ENCODE measurements at places on chromosomes 5 and 9.

DNA sequence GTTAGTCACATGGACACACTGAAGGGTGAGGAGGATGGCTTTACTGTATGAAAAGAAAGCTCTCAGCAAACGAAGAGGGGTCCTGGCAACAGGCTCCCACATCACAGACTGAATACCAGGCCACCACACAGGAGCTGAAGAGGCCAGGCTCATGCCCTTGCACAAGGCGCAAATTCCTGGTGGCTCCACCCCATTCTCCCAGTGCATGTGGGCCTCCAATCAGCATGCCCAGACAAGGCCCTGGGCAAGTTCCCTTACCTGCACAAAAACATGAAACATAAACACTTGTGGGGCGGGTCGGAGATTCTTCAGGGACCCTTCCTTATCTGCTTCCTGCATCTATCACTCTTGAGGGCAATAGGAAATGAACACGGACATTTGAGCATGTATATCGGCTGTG, 935.8 kb upstream of the EDIL3 start:
- no peak for DNase-seq

- DNase-seq, result no peak
These were observed 110.1 kb downstream of the FOXD1 start for GRCh38 chr5:73338256-73339050.

DNA sequence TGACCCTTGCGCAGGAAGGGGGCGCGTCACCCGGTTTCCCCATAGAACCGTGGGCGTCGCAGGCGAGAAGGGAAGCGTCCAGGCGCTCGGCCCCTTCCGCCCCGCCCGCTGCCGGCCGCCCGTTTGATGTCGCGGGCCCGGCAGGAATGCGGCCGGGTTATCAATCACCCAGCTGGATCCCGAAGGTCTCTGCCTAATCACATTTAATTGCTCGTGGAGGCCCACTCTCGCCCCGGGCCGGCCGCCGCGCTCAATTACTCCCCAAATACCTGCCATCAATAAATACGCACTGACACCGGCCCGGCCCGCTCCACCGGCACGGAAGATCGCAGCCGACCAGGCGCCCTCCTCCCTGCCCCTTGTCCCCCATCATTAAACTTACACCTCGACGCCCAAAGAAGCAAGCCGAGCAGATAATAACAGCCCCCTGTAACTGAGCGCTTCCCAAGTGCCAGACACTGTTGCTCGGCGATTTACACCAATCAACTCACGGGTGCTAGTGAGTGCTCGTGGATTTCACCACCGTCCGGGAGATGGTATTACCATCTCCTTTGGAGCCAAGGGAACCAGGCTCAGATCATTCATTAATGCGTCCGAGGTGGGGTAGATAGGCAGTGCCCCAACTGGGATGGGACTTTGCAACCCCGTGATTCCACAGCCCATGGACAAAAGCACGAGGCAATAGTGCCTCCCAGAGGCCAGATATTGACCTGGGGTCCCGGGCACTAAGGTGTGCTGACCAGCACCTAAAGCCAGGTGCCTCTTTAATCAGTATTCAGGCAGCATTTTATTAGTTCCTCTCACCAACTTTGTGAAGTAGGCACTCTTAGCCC, 11.3 kb downstream of the MSX2 start:
- peak; percentile 26 for DNase-seq

GRCh38 chr5:133341296-133341695, 271.0 kb downstream of the FSTL4 start:
- no peak for DNase-seq

DNA sequence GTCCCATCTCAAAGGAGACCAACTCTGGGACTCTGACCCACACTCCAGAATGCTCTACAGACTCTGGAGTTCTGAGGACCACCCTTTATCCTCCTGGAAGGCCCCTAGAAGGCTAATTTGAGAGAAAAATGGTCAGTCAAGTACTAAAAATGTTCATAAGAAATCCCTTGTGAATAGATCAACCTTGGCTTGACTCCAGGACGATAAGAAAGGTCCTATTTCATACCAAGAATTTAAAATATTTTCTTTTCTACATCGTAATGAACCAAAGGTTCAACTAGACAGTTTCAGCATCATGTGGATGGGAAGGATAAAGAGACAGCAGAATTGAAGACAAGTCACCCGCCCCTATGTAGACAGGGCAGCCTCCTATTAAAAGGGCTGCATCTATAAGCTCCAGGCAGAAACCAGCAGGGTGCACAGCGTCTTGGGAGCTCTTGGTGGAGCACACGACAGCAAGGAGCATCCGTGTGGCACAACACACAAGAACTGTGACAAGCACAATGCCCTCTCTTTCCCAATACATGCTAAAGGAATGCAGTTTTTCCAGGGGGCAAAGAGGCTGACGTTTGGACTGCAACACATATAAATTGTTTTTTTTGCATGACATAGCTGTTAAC, 38.3 kb downstream of the RASEF start:
- DNase-seq, result no peak

GRCh38 chr5:68080282-68081050, 135.1 kb upstream of the PIK3R1 start:
- DNase-seq, result no peak

DNA sequence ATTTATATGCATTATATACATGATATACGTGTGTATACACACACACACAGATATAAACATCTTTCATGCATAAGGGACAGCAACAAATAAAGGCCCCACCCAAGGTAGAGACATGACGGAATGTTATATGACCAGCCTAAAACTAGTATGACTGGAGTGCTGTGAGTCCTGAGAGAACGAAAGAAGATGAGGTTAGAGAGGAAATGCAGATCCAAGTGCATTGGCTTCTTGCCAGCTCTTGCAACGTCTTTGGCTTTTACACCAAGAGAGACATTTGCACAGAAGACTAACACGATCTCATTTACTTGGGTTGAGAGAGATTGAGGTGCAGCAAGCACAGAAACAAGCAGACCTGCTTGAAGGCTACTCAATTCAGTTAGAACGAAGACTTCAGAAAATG, 23.0 kb downstream of the CDH10 start:
- DNase-seq, result no peak

DNA sequence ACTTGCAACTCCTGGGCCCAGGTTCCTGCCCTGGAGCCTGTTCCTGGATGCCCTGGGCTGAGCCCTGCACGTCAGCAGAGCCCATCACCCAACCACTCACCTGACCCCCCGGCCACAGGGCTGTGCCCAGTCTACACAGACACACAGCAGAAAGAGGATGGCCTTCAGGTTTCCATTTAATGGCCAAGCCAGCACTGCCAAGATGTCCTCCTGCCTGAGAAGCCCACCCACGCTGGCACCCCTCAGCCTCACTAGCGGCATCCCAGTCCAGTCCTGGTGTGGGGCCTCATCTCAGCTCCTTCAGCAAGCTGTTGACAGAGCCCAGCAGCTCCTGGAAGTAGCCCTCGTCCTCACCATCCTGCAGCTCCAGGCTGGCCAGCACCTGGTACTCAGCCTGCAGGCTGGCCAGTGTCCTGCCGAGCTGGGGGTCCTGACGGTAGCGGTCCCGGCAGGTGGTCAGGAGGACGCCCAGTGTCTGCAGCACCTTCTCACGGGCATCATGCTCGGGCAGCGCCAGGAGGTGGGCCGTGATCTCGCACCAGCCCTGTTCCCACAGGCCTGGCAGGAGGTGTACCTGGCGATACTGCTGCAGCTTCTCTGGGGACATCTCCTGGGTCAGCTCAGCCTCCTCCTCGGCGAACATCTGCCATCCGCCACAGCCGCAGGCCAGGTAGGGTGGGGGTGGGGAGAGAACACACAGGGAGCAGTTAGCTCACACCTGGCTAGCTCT, 71.9 kb upstream of the LRRTM2 start:
- no peak for DNase-seq

GRCh38 chr9:124769549-124770358, 1.4 kb downstream of the NR6A1 start:
- DNase-seq, result peak; percentile 12

DNA sequence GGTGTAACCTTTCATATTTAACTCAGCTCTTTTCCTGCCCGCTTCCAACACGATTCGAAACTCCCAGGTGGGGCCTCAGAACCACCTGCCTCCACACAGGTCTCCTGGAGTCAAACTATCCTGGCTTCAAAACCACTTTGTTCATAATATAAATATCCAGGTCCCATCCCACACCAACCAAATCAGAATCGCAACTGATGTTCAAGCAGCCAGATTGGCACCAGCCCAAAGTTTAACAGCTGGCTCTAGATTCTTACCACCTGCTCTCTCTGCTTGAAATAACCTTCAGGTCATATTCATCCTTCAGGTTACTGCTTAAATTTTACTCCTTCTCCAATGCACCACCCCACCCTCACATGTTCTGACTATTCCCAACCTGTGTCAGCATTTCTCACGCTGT, 231.4 kb upstream of the TRPM3 start:
- DNase-seq, result no peak

- no peak for DNase-seq
These were observed 211.6 kb upstream of the TMEM161B start for GRCh38 chr5:88480245-88480644.

DNA sequence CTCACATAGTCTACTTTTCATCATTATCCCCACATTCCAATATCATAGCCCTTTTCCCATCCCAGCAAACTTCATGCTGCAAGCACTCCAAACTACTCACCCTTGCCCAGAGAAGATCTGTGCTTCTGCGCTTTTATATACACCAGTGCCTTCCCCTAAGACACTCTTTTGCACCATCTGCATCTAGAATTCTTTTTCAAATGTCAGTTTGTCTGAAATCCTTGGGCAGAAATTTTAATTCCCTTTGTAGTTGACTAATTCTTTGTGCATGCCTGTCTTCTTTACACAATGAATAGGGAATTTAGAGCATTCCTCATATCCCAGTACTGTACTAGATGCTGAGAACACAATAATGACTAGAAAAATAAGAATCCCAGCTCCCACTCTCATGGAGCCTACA, 298.9 kb downstream of the KCNN2 start:
- no peak for DNase-seq

DNA sequence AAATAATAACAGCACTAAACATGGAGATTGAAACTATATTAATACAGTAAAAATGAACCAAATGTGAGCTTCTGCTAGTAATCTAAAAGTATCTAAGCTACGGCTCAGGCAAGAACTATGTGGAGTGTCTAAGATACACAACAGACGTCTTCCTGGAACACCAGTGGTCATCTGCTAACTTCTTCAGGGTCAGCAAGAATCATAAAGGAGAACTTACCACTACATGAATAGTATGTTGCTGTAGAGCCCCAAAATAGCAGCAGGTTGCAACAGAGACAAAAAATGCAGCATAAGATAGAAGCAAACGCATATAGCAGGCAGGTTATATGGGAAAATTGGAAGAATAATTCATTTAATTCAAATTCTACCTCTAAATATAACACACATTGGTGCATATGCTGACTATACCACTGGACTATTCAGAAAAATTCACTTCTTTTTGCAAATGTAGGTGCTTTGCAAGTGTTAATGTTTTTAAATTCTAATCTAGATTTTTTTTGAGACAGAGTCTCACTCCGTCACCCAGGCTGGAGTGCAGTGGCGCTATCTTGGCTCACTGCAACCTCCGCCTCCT, 27.1 kb downstream of the DCTN4 start:
- no peak for DNase-seq

DNA sequence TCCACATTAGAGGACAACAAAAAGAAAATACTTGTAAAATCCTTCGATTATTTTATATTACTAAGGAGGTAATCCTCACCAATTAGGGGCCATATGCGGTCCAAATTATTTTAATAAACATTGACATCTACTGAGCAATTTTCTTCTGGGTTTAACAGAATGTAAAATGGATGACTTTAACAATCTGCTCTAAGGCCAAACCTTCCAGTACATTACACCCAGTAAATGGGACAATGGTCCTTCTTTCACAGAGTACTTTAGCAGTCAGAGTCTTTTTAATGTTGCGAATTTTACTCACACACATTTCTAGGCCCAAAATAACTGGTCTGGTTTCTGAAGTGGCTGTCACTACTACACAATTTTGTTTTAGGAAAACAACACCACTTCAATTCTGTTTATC, 106.9 kb downstream of the TTC39B start:
- DNase-seq, result no peak

- DNase-seq, result no peak
These were observed 200.4 kb downstream of the CACNA1B start for GRCh38 chr9:138077898-138078540.

- DNase-seq, result no peak
These were observed 138.0 kb downstream of the KDM4C start for GRCh38 chr9:6895754-6896153.

DNA sequence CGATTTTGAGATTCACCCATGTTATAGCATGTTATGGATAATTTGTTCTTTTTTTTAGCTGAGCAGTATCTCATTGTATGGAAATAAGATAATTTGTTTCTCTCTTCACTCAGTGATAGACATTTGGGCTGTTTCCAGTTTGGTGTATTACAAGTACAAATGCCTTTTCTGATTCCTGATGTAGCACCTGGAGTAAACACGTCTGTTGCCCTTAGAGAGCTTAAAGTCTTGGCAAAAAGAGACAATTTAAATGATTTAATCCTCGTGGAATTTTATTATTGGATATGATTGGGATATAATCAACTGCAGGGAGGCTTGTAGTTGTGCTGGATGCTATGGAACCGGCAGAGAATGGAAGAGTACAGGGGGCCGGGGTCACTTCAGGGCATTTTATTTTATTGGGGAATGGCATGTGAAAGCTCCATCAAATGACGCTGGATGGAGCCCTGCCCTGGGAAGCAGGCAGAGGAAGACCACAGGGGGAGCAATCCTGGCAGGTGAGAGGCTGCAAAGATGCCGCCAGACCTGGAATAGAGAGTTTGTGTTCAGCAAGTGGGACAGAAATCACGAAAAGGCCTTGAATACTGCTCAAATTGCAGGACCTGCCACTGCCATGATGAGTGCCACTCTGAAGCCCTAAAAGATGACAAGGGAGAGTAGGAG, 31.0 kb upstream of the TGFBI start:
- DNase-seq, result no peak

GRCh38 chr5:161924270-161924669, 76.3 kb downstream of the GABRA1 start:
- DNase-seq, result no peak

- no peak for DNase-seq
These were observed 31.0 kb upstream of the GABRP start for GRCh38 chr5:170752257-170753215.

GRCh38 chr9:134214386-134214765, 50.0 kb upstream of the RNU6ATAC start:
- DNase-seq, result no peak

GRCh38 chr9:31334837-31335528, 1049.5 kb upstream of the ACO1 start:
- DNase-seq, result no peak

- DNase-seq, result no peak
These were observed 23.7 kb upstream of the LMNB1 start for GRCh38 chr5:126753227-126753626.

- no peak for DNase-seq
These were observed 82.2 kb upstream of the CNTLN start for GRCh38 chr9:17052626-17053025.

DNA sequence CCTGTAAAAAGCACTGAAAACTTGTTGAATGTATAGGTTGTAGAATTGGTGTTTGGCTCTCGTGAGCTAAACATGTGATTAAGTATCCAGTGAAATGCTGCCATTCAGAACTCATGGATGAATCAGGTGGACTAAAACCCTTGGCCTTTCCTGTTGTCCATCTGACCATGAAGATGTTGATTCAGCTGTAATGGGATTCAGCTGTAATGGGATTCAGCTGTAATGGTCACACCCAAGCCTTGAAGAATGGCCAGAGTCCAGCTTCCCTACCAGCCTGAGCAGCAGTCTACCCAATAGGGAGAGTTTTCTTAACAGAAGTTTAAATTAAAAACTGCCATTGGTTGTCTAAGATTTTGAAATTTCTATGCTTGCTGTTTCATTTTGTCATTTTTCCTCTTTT, 18.1 kb downstream of the MAMDC2 start:
- DNase-seq, result no peak

- DNase-seq, result peak; percentile 41
These were observed 10.3 kb downstream of the CDC37L1 start for GRCh38 chr9:4689687-4690104.
